ENCODE measurements at places on chromosomes 11 and 22. TPM values are rescaled to one million over a fixed set of nuclear protein-coding genes. Genes with fewer than 3 reads are reported as not detected.
A peak's percentile ranks its signal among the peaks of the same experiment; 100 is the strongest.

DNA sequence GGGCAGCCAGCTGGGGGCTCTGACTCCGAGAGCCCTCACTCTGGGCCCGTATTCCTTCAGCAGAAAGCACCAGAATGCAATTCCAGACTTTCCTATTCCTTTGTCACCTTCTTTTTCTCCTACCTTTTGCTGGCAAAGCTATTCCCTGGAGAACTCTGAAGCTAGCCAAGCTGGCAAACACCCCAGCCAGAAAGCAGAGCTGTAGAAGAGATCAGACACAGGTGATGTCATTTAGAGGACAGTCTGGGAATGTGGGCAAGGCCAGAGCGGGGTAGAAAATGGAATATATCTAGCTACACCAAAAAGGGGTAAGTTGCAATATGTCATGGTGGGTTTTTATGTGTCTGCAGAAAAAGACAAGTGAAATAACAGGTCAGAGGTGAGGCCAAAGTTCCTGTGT, 205.1 kb downstream of the NXPE2 start:
- no peak for DNase-seq

DNA sequence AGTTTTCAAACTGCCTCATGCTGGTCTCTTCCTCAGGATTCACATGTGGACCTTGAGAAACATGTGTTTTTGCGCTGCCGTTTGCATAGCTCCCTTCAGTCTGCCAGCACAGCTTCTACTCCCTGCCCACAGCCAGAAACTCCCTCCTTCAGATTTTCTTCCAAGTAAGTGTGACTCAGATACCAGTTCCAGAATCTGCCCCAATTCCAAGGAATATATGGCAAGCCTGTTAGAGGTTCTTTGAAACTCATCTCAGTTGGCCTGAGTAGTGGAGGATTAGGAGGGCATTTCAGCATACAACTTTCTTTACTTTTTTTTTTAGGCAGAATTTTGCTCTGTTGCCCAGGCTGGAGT, 67.1 kb downstream of the SNX19 start:
- DNase-seq: no peak

GRCh38 chr11:45250035-45250718, 36.0 kb downstream of the SYT13 start:
- DNase-seq: peak; percentile 35

DNA sequence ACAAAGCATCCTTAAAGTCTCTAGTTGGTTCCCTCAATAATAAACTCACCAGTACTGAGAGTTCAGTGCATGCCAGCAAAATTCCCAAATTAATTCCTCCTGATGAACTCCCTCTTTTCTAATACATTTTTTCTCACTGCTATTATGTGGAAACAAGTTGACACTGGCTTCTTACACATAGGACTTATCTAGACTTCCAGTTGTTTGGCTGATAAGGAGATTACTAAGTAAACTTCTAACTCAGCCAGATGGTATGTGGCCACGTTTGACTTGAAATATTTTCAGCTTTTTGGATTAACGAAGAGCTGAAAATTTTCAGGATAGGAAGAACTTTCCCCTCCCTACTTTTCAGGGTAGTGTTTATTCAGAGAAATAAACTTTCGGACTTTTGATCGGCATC, 1154.2 kb upstream of the TENM4 start:
- DNase-seq: no peak

DNA sequence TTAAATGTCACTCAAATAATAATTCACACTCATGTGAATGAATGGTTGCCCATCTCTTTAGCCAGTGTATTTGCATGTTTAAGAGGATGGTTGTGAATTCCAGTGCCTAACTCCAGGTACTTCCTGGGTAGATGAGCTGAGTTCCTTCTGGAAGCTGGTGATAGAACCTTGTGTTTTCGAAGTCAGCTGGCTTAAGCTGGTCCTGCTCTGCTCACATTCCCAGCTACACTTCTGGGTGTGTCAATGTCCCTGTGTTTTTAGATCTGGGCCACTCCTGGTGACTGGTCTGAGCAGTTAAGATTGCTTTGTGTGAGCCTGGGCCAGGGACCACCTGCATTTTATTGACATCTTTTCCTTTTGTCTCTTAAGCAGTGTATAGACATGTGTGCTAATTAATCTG, 10.6 kb downstream of the TEAD1 start:
- DNase-seq: no peak

DNA sequence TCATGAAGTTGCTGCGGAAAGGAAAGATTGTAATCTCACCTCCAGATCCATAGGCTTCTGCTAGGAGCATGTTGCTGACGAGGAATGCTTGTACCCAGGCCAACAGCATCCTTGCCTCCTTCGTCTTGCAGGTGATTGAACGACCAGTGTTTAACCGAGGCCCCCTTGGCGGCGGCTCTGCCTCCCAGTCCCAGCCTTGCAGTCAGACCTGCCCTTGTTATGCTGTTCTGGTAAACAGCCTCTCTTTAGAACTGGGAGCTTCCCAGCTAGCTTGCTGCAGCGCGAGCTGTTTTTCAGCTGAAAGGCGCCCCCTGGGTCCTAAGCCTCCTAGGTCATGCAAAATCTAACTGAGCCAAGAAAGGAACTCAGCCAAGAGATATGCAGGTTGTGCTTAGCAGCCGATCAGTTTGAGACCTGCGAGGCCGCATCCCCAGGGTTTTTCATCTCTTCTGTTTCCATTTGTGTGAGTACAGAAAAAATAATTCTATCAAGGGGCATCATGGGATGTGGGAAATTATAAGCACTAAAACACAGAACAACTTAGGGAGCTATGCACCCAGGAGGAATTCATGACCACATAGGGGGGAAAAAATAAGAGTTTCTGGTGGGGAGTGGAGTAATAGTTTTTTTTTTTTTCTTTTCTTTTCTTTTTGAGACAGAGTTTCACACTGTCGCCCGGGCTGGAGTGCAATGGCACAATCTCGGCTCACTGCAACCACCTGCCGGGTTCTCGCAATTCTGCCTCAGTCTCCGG, at the start of gene PIK3IP1:
Gene PIK3IP1, minus strand, starts transcription at position 253 of the 754 bp plus-strand sequence. Its CDS starts 144 bp downstream, at position 109.
- peak; percentile 79 for DNase-seq

- DNase-seq: no peak
Measured at GRCh38 chr11:69401715-69402114, 79.7 kb upstream of the LINC01488 start.

- no peak for DNase-seq
Measured at GRCh38 chr11:19766206-19766605, 53.6 kb downstream of the NAV2 start.

DNA sequence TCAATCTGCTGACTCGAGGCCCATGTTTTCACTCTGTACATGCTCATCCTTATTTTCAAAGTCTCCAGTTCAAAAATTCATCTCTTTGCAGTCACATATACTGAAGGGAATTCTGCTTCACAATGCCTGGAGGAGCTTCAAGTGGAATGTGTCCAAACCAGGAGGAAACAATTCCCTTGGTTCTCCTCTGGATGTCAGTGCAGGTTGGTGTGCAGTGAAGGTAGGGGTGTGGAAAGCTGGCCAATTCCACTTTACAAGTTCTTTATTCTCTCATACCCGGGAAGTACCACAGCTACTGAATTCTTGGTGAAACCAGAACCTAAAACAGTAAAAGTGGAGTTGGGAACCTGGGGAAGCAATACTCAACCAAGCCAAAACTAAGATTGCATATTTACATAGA, 57.3 kb downstream of the BDNF start:
- DNase-seq: no peak

- DNase-seq: no peak
Measured at GRCh38 chr11:121053244-121053643, 29.3 kb downstream of the TBCEL start.

DNA sequence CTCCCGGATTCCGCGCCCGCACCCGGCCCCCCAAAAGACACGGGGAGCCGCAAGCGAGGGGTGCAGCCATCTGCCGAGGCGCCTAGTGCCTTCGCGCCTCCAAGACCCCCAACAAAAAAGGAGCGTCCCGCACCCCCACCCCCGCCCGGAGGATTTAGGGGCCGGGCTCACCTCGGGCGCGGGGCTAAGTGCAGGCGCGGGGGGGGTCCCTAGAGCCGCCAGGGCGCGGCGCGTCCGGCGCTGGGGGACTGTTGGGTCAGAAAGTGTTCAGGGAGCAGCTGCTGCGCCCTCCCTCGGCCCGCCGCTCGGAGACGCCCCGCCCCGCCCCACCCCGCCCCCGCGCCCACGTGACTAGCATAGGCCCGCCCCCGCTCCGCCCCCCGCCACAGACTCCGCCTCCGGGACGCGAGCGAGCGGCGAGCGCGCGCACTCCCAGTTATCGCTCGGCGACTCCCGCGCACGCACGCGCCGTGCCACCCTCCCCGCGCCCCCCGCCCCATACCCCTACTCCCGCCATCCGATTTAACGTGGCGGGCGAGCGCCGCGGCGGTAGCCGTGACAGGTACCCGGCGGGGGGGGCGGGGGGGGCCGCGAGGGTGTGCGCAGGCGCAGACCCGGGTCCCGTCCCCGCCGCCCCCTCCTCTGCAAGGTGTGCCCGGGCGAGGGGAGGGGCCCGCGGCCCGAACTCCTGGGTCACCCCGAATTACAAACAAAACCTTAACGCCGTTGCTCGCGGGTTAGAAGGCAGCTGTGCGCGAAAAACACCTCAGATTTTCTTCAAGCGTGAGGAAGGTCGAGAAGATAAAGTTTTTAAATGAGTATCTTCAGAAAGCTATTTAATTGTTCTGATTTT, 56.2 kb downstream of the KCNJ4 start:
- peak; percentile 83 for DNase-seq

DNA sequence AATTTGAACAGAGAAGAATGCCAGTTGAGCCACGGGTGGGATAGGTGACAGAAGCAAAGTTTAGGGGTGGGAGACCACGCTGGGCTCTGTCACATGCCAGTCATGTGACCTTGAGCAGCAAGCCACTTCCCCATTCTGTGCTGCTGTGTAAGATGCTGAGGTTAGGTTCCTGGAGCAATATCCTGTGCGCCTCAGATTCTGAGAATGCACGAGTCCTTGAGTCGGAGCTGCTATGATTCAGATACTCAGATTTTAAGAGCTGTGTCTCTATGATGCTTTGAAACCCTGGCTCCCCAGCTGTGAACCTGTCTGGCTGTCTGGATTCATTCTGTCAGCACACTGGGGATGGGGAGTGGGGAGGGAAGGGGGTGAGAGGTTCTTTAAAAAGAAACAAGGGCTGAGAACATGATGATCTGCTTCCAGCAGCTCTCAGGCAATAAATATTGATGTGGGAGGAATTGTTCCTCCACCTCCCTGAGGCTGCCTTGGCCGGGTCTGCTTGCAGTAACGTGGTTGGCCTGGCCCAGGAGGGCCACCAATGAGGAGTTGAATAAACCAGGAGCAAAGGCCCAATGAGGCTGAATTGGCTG, 24.0 kb downstream of the SLCO2B1 start:
- DNase-seq: no peak

- DNase-seq: no peak
Measured at GRCh38 chr11:62193952-62194351, 3.9 kb downstream of the SCGB1D1 start.

- DNase-seq: no peak
Measured at GRCh38 chr11:70117567-70118145, 39.5 kb downstream of the ANO1 start.

DNA sequence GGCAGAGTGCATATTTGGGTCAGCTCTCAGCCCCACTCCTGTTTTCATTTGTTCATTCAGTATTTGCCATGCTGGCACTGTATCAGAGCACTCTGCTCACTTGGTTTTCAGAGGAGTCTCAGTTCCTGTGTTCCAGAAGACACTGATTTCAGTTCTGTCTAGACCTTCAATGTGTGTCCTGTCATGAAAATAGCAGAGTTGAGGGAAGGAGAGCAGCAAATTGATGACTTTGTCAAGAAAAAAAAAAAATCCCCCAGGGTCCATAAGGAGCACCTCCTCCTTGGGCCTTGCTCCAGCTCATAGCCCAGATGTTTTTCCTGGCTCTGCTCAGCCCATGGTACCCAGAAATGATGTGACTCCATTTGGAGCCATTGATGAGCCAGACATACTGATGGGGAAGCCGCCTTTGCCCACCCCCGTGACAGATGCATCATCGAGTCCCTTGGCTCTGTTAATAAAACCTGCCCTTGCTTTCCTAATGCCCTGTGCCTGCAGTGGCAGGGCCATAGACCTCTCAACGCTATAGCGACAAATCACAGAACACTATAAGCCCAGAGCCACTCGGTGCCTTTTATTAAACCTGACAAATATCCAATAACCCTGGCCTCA, 107.0 kb downstream of the PKNOX2 start:
- DNase-seq: no peak

DNA sequence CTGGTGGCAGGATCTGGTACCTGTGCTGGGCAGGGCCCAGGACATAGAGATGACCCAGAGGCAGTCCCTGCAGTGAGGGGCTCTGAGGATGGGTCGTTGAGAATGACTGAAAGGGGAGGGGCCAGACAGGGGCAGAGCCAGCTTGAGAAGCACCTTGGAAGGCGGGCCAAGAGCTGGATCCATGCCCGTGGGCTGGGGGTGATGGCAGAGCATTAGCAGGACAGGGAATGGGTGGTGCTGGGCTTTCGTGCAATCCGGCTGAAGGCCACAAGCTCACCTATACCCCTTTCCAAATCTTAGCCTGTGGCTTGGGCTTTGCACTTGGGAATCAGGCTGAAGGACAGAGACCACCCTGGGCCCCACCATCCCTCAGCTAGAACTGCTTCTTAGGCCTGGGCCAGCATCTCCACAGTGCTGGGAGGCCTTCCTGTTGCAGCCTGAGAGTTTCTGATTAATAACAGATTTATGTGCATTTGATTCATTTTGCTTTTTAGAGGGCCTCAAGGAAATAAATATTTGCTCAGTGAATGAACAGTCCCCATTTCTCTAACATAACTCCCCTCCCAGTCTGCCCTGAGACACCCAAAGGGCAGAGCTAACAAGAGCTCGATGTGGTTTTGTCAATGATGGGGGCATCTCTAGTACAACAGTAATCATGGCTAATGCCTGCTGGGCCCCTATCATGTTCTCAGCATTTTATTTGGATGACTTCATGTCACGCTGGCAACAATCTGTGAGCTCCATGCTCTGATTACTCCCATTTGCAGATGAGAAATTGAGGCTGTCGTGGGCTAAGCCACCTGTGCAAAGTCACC, 39.3 kb downstream of the RIBC2 start:
- DNase-seq: no peak

- no peak for DNase-seq
Measured at GRCh38 chr11:71363721-71364120, 84.5 kb downstream of the DHCR7 start.

DNA sequence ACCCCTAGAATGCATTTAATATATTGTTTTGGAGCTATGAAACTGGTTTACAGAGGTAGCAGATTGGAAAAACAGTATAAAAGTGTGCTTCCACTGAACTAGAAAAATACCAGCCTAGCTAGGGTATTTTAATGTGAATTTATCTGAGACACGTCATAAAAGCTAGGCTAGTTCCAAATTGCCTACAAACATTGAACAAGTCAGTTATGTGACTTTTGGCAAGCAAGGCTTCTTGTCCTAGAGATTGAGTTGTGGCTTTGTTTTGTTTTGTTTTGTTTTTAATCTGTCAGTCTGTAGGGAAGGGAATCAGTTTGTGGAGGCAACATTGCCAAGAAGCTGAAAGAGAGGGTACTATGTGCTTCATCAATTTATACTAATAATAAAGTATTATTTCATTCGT, 24.2 kb downstream of the RTN3 start:
- no peak for DNase-seq

The ROBO4 gene
- polyA plus RNA-seq: 63.9 TPM

The OR52D1 gene
- not detected for polyA plus RNA-seq

The RDX gene
- 64.2 TPM for polyA plus RNA-seq

The AGBL2 gene
- polyA plus RNA-seq: 7.7 TPM

The MS4A6E gene
- not detected for polyA plus RNA-seq

The EED gene
- polyA plus RNA-seq: 47.5 TPM

The FAM118A gene
- 77.5 TPM for polyA plus RNA-seq

The ZNF408 gene
- 11.2 TPM for polyA plus RNA-seq
